ENCODE measurements at places on chromosomes 7 and 10.
A peak's percentile ranks its signal among the peaks of the same experiment; 100 is the strongest.

DNA sequence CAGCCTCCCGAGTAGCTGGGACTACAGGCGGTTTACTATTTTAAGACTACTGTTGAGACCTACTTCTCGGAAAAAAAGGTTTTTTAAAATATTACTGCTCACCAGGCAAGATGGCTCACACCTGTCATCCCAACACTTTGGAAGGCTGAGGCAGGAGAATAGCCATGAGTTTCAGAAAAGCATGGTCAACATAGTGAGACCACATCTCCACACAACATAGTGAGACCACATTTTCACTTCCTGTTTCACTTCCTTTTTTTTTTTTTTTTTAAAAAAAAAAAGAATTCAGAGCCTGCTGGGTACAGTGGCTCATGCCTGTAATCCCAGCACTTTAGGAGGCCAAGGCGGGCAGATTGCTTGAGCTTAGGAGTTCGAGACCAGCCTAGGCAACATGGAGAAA lies 46.5 kb downstream of the SVOPL start:
- no peak for DNase-seq

- no peak for DNase-seq
Measured at GRCh38 chr10:92027141-92027540, 103.6 kb downstream of the BTAF1 start.

DNA sequence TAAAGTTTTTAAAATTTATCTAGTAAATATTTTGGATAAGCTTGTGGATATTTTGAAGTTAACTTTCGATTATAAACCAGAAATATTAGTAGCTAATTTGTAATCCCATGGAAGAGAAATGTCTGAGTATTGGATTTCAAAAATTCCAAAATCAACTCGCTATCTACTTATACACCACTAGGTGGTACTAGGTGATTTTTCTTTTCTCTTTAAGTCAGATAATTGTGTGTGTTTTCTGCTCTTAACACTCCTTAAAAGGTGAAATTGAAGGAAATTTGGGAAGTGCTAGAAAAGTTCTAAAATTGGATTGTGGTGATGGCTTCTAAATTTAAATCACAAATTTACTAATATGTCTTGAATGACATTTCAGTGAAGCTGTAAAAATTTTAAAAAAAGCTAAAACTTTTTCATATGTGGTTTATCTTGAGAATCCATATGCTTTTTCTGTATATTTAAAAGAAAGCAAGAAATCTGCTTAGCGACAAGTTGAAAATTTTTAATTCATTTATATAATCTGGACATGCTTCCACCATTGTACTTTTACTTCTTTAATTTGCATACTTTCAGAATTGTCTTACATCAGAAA lies 90.2 kb downstream of the IPMK start:
- peak; percentile 41 for DNase-seq

GRCh38 chr10:75597773-75598440 lies 166.5 kb downstream of the LRMDA start:
- no peak for DNase-seq

DNA sequence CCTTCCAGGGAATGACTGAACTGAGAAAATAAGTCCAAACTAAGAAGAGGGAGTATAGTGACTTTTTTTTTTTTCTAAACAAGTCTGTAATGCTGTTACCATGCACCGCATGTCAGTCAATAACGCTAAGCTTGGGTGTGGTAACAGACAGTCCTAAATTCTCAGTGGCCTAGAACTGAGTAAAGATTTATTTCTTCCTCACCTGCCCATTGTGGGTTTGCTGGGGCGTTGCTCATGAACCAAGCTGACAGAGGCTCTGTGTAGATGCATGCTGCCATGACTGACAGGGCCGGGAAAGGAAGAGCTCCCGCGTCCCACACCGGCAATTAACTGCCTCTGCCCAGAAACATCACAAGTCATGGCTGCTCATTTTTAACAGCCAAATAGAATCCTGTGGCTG lies 25.5 kb upstream of the PRKG1 start:
- DNase-seq = no peak

DNA sequence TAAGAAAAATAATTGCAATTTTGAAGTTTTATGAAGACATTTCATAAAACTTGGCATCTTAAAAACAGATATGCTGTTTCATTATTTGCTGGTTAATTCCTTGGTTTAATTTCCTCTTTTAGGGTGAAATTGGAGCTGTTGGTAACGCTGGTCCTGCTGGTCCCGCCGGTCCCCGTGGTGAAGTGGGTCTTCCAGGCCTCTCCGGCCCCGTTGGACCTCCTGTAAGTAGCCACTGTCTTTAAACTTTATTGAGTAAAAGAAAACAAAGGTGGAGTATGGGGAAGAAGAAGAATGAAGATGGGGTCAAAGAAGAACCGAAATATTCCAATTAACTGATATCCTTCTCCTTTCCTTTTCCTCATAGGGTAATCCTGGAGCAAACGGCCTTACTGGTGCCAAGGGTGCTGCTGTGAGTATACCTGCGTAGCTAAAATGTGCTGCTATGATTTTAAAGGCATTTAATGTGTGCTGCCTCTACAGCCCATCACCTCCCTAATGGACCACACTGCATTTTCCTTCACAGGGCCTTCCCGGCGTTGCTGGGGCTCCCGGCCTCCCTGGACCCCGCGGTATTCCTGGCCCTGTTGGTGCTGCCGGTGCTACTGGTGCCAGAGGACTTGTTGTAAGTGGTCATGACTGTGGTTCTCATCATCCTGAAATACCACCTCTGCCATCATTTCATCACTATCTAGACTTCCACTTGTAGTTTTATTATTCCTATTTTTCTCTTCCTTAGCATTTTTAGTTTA lies 14.7 kb downstream of the COL1A2 start:
- DNase-seq = no peak

DNA sequence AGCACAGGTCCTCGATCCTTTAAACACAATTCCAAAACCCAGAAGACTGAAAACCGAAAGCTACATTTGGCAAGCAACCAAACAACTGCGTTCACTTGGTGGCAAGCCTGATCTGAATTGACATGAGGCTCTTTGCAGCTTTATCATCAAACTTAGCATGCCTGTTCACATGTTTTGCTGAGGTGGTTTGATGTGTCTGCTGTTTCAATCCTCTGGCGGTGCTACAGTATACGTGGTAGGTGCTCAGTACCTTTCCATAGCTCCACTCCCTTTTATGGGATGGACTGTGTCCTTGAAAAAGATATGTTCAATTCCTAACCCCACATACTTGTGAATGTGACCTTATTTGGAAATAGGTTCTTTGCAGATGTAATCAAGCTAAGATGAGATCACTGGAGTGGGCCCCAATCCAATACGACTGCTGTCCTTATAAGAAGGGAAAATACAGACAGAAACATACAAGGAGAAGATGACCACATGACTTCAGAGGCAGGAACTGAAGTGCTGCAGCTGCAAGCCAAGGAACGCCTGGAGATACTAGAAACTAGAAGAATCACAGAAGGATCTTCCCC lies 33.4 kb downstream of the CCDC6 start:
- DNase-seq = peak; percentile 61

Data from lung (tissue), 17 donors.